Esophagus mucosa (tissue), 1 donor: ENCODE measurements at places on chromosomes 1 and 21.
A peak's percentile ranks its signal among the peaks of the same experiment; 100 is the strongest.

DNA sequence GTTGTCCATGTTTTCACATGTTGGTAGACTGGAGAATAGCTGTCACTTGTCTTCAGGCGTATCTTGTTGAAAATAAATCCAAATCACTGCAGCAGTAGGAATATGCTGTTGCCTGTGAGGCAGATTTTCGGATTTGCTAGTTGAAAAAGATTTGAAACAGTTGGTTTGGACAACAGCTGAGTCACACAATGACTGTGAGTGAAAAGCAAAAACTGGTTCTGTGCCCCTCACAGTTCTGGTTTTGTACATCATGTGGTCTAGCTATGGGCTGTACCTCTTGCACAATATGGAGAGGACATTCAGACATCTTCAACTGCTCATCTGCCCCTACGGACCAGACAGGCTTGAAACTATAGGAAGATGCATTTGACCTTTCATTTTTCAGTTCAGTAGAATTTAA is 1.8 kb downstream of the ARF1 start:
- peak; percentile 20 for ATAC-seq

GRCh38 chr21:17387030-17387617 is 125.7 kb upstream of the CXADR start:
- peak; percentile 57 for ATAC-seq

DNA sequence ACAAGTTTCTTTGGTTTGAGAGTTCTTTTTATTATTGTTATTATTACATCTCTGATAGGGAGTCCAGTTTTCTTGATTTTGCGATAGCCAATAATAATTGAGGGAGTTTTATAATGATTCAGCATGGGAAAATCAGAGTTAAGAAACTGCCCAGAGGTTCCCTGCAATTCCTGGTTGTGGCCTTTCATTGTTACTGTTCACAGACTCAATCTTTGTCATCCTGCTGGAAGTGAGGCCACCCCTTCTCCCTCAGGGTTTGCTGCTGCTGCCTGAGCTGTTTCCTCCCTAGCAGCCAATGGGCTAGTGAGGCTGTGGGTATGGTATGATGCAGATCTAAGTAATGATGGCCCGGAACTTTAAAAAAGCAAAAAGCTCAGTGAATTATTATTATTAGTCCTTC is 50.2 kb upstream of the TACSTD2 start:
- ATAC-seq: peak; percentile 69

GRCh38 chr1:162565460-162565859 is 3.9 kb downstream of the UAP1 start:
- ATAC-seq: no peak

DNA sequence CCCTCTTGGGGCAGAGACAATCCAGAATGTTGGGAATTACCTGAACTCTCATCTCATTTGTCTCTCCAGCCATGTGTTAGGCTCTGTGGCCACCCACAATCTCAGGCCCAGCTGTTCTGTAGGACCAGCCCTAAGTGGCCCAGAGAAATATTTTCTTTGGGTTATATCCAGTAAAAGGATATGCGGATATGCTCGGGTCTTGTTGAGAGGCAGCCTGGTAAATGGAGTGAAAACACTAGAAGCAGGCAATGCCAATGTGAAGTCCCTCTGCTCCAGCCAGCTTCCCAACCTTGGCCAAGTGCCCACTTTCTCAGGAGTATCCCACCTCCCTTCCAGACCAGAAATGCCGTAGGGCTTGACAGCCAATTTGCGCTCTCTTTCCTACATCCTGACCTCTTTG is 192.2 kb downstream of the ST6GALNAC3 start:
- ATAC-seq: no peak

DNA sequence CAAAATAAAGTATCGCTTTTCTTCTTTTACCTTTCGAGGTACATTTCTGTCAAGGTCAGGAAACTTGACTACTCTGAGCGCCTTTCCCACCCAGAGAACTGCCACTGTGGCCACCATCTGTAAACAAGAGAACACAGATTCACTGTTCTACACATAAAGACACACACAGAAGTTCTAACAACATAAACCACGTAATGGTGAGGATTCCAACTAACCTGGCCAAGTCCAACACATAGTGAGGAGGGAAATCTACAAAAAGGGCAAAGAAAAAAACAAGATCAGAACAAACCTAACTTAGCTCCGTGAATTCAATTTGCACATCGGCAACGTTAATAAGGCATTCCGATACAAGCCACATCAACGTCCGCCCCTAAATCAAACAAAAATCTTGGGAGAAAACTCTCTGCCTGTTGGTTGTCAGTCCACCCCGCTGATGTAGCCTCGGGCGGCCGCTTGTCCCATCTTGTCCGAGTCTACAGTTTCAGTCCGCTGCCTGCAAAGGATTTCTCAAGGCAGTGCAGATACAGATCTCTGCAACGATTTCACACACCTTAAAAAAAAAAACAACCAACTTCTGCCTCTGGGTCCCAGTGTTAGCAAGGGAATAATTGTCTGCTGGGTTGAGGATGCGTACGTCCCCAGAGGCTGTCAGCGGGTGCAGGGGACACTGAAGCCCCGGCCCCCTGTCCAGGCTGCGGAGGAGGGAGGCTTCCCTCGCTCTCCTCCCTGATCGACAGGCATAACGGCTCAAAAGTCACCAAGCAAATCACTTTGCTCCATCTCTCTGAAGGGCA is 1.0 kb downstream of the SLC35D1 start:
- peak; percentile 75 for ATAC-seq

DNA sequence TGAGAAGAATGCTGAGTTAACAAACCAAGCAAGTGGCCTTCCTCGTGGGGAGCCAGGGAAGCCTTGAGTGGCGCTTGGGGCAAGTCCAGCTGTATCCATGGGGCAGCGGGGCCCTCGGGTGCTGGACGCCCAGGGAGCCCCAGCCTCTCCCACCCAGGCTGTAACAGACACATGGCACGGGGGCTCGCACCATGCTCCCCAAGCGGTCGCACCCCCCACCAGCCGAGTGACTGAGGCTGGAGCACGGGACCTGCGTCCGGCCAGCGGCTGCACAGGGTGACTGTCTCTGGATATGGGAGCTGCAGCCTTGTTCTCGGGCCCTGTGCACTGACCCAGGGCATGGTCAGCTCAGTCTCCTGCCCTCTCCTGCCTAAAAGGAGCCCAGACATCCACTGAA is 53.9 kb upstream of the ACTRT2 start:
- ATAC-seq: no peak

DNA sequence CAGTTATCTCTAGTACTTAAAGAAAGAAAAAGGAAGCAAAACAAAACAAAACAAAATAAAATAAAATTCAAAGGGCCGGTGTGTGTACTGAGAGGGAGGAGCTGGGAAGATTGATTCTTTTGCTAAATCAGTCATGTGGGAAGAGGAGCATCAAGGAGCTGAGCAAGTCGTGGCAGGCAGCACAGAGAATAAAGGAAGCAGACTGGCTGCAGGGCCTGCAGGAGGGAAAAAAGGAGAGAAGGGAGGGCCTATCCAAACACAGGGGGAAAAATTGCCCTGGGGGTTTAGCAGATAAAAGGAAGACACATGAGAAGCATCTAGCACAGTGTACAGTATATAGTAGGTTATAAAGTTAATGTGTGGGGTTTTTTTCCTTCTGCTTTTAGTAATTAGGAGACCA is 27.6 kb downstream of the AGO4 start:
- peak; percentile 63 for ATAC-seq

- no peak for ATAC-seq
Measured at GRCh38 chr1:180916012-180916770, 3.5 kb downstream of the KIAA1614 start.

- ATAC-seq: no peak
Measured at GRCh38 chr21:15616864-15617574, 112.8 kb upstream of the USP25 start.

DNA sequence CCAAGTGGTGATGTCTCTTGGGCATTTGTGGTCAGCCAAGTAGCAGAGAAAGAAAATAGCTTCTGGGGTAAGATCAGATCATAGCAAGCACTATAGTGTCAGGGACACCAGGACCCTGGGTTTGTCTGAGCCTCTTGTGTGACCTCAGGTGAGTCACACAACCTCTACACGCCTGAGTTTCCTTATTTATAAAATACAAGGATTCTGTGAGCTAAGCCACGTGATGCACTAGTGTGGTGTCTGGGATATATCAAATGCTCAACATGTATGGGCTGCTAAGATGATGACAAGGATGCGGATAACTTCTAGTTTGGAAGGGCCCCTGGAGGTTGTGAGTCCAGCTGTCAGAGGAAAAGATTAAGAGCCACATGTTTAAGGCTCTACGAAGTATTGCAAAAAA is 24.5 kb upstream of the ZNF436 start:
- no peak for ATAC-seq

- ATAC-seq: no peak
Measured at GRCh38 chr1:5863238-5863637, 129.0 kb downstream of the NPHP4 start.

DNA sequence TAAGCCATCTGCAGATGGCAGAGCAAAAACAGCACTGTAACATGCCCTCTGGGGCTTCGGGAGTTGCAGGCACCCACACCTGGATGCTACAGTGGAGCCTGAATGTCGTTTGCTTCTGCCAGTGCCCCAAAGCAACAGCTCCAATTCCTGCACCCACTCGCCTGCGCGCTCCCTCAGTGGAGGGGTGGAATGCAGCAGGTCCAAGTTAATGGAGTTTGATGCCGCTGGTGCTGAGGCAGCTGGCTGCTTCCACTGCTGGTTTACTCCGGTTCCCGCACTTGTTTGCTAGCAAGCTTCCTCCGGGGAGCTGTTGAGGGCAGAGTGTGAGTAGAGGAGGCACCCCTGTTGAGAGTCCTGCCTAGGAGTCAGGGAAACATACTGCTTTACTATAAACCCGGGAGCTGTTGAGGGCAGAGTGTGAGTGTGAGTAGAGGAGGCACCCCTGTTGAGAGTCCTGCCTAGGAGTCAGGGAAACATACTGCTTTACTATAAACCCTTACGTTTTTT is 584.0 kb upstream of the TMPRSS15 start:
- ATAC-seq: no peak

GRCh38 chr1:26097696-26098095 is 13.9 kb upstream of the PDIK1L start:
- no peak for ATAC-seq

GRCh38 chr1:224393294-224393693 is 36.6 kb downstream of the CNIH4 start:
- no peak for ATAC-seq

DNA sequence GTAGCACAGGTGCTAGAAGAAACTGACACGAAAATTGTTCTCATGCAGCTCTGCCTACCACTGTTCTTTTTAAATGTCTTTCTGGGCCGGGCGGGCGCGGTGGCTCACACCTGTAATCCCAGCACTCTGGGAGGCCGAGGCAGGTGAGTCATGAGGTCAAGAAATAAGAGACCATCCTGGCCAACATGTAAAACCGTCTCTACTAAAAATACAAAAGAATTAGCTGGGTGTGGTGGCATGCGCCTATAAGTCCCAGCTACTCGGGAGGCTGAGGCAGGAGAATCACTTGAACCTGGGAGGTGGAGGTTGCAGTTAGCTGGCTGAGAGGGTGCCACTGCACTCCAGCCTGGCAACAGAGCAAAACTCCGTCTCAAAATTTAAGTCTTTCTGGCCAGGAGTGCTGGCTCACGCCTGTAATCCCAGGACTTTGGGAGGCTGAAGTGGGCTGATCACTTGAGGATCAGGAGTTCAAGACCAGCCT is 947 bp upstream of the RIT1 start:
- peak; percentile 7 for ATAC-seq

GRCh38 chr1:184854496-184855140 is 100.0 kb upstream of the EDEM3 start:
- no peak for ATAC-seq

GRCh38 chr1:177902266-177902665 is 67.6 kb downstream of the SEC16B start:
- ATAC-seq: no peak

DNA sequence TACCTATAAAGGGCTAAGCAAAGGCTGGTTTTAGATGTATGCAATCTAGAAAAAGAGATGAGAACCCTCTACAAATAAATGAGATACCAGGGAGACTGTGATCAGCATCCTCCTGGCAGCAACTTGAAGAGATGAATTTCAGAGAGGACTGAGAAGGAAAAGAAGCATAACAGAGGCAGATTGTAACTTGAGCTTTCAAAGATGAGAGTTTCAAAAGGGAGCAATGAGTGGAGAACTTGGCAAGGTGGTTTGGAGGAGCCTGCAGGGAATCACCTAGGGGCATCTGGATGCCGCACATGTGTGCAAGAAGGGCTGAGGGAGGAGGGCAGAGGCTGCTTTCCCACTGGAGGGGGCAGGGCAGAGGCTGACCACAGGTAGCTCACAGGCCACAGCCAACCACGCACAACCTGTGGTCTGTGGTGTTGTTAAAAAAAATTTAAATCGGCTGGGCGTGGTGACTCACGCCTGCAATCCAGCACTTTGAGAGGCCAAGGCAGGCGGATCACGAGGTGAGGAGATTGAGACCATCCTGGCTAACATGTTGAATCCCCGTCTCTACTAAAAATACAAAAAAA is 50.2 kb downstream of the PCNX2 start:
- no peak for ATAC-seq

- ATAC-seq: no peak
Measured at GRCh38 chr1:206430031-206430983, 40.0 kb upstream of the IKBKE start.

DNA sequence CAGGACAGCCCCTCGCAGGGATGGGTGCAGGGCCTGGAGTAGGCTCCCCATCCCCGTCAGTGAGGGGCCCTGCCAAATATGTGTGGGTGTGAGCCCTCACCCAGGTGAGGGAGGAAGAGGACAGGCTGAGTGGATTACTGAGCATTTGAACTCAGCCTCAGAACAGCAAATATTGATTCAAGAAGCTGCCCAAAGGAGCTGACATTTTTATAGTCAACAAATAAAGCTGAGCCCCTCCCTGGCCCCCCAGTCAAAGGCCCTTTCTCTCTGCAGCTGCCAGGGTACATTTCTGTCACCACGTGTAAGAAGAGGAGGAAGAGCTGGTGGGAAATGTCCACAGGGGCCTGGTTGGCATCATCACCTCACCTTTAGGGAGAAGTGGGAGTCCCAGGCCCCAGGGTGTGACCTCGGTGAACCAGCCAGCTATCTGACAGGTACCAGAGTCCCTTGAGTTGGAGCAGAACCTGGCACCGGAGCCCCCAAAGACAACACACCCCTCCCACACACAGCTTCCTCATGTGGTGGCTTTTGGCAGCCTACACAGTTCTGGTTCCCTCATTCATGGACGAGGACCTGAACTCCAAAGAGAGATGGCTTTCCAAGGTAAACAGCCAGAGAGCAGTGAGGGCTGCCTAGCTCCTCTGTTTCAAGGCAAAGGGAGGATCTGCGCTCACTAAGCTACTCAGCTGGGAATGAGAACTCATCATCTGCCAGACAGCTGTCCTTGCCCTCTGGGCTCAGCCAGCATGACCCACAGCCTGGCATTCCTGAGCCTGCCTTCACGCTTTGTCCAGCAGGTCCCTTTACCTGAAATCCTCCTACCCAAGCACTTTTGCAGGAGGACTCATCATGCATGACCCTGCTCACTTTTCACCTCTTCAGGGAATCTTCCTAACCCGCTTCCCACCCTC is 43.0 kb upstream of the TENT5C start:
- no peak for ATAC-seq
